ENCODE measurements at places on chromosomes 6 and 20.
A peak's percentile ranks its signal among the peaks of the same experiment; 100 is the strongest.

- DNase-seq: no peak
Observed at GRCh38 chr20:61830991-61831390, 234.7 kb downstream of the TAF4 start.

- no peak for DNase-seq
Observed at GRCh38 chr20:56249956-56250355, 1.4 kb downstream of the MC3R start.

GRCh38 chr20:48689388-48689787 is 138.4 kb downstream of the PREX1 start:
- DNase-seq: no peak

GRCh38 chr6:151690768-151691562 is 116.5 kb upstream of the ESR1 start:
- DNase-seq: no peak

DNA sequence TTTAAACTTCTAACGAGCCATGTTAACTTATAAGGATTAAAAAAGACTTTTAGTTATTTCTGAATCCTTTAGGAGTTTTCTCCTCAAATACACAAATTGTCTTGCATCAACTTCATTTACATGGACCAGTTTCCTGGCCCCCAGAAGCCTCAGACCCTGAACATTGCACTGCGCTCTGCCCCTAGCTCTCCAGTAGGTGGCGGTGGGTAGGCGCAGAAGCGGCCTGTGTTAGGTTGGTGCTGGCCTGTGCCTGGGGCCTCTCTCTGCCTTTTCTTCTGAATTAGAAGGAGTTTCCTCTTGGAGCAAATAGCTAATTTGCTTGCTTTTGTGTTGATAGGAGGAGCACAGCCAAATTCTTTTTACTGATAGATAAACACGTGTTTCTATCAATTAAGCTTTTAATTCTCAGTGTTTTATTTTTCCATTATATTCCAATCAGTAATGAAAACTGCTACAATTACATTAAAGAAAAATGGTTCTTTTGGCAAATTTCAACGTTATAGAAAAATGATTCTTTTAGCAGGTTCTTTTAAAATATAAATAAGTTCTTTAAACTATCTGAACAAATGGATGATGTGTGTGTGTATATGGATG is 44.4 kb downstream of the DTD1 start:
- peak; percentile 44 for DNase-seq

GRCh38 chr6:144413418-144413817 is 128.3 kb downstream of the UTRN start:
- DNase-seq: no peak

DNA sequence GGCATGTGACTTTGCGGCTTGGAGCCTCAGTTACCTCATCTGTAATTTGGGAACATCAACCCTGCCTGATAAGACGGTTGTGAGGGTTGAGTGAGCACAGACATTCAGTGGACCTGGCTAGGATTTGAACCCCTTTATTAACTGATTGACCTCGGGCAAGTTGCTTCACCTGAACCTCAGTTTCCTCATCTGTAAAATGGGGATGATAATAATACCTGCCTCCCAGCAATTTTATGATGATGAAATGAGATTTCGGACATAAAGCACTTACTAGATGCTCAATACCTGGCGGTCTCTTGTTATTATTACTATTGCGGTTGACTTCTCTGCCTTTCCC is 51.5 kb downstream of the CEBPB start:
- no peak for DNase-seq

GRCh38 chr6:87660226-87660911 is 41.7 kb downstream of the AKIRIN2 start:
- no peak for DNase-seq

GRCh38 chr20:34049897-34050695 is 56.4 kb downstream of the RALY start:
- no peak for DNase-seq

DNA sequence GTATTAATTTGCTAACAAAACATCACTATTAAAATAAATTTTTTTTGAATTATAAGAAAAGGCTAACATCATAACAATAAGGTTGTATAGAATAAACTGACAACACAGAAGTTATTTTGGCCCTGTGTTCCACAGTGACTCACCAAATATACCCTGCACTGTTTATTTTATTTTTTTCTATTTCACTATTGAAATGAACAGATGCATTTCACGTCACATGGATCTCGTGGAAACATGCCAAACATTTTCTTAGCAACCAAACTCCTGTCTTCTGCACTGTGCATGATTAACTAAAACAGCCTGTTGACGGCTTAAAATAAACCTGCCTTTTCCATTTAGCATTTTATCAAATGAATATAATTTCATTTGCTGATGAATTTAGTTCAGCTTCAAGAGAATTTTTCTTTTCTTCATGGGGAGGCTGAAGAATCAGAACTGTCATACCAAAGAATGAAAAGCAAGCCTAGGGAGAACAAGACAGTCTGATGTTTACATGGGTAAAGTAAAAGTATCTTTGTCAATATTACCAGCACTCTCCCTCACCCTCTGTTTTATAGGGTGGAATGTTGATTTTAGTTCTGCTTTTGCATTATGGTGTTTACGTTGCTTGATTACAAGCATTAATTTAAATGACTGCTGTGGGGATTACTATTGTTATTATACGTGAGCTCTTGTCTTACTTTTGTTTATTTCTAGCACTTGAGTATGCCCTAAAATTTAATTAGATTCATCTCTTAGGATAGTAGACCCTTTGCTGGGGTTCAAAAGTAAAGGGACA is 115.3 kb downstream of the LCA5 start:
- DNase-seq: no peak

DNA sequence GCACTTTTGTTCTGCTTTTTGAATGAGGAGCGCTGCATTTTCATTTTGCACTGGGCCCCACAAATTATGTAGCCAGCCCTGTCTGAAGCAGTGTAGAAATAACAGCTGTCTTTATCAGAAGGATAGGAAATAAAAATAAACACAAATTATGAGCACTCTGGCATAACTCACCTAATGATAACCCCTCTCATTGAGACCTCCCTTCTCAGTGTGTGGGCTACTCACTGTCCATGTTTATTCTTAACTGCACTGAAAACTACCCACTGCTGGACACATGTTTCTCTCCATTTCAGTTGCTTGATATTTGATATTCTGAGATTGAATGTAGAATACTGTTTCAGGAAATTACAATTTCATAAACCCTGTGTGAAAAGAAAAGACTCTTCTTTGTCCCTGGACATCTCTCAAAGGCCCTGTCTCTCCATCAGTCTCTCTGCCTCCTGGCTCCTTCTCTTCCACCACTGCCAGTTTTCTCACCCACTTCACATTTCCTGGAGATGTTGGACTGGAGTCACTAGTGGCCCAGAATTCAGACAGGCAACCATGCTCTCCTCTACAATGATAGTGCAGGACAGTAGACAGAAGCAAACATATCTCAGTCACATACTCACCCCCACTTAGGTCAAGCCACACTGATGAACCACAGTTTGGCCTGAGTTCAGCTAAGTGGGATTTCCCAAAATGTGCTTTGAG is 29.6 kb upstream of the SAYSD1 start:
- DNase-seq: no peak

- DNase-seq: no peak
Observed at GRCh38 chr6:116847227-116847626, 18.3 kb upstream of the GPRC6A start.

DNA sequence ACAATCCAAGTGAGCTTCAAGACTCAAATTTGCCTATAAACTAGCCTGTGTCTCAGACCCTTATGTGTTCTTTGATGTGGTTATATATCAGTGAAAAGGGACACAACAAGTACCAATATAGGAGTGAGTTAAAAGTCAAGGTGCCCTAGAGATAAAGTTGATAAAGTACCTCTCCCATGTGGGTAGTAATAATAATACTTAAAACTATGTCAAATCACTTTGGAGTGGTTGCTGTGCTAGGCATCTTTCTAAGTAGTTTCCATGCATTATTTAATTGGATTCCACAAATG is 100.4 kb downstream of the BMP5 start:
- no peak for DNase-seq

DNA sequence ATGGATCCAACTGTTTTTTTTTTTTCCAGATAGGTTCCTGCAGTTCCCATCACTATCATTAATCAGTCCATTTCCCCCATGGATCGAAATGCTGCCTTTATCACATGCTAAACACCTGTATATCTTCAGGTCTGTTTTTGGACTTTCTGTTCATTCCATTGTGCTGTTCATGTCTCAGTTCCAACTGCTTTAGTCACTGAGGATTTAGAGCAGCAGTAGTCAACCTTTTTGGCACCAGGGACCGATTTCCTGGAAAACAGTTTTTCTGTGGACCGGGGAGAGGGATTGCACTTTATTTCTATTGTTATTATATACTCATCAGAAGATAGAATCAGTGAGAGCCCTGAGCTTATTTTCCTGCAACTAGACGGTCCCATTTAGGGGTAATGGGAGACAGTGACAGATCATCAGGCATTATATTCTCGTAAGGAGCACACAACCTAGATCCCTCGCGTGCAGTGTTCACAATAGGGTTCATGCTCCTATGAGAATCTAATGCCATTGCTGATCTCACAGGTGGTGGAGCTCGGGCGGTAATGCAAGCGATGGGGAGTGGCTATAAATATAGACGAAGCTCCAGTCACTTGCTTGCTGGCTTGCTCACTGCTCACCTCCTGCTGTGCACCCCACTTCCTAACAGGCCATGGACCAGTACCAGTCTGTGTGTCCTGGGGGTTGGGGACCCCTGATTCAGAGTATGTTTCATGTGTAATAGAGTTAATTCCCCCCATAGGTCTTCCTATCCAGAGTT is 46.0 kb downstream of the CAP2 start:
- DNase-seq: no peak

- no peak for DNase-seq
Observed at GRCh38 chr6:2535506-2535905, 215.2 kb downstream of the MYLK4 start.

DNA sequence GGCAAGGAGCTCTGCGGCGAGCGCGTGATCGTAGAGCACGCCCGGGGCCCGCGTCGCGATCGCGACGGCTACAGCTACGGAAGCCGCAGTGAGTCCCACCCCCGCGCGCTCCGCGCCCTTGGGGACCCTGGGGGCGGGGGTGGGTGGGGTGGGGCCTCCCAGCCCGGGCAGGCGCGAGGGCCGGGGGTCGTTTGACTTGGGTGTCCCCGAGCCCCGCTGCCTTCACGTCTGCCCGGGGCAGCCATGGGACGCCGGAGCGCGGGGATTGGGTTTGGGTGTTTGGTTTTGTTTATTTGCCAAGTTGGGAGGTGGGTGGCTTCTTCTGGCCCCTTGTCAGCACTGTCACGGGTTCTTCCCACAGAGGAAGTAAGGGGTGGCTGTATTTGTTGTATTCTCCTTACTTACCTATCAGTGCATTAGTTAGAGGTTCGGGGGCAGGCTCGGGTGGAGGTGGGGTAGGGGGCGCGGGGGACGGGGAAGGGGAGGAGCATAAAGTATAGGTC is 777 bp downstream of the SRSF6 start:
- no peak for DNase-seq

- DNase-seq: no peak
Observed at GRCh38 chr20:38842558-38842981, 37.1 kb downstream of the PPP1R16B start.

- DNase-seq: no peak
Observed at GRCh38 chr6:17785094-17785787, 78.5 kb upstream of the NUP153 start.

- DNase-seq: no peak
Observed at GRCh38 chr20:4524792-4525191, 196.9 kb upstream of the PRND start.

DNA sequence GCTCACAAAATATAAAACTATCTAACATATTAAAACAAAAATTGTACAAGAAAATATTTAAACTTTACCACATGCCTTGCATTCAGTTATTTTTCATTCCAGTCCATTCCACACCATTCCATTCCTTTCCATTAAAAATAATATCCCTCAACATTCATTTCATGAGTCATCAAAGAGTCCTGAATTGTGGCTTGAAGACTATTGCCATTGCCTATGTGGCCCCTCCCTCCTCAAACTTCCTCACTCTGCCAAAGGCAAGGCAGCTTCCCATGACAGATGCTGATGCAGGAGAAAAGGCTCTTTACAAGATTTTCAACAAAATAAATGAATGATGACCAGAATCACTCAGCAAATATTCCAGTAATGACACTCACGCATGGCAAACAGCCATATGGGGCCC is 31.7 kb downstream of the IL20RA start:
- DNase-seq: no peak

DNA sequence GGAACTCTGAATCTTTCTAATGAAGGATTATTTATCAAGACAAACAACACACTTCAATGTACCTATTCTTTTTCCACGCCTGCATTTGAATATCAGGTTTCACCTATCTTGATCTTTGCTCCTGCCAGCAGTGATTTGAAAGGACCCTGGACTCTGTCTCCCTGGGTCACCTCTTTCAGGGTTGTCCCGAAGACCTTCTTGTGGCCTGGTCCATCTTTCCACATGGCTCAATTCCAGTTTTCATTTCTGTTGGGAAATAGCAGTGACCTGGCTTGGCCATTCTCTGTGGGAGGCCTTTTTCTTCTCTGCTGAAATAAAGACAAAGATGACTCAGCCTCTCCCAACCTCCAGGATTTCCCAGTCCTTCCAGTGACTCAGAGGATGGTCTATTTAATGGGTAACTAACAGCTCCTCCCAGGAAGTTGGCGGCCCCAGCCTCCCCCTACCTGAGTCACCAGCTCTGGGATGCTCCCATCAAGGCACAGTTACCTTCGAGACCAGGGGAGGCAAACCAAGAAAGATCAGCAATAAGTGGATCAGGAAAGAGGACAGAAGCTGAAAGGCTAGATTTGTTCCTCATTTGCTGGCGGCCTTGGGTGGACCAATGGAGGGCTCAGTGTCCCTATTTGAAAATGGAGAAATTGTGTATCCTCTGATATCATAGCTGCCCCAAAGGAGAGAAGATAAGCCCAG is 120.2 kb upstream of the RNF24 start:
- no peak for DNase-seq

DNA sequence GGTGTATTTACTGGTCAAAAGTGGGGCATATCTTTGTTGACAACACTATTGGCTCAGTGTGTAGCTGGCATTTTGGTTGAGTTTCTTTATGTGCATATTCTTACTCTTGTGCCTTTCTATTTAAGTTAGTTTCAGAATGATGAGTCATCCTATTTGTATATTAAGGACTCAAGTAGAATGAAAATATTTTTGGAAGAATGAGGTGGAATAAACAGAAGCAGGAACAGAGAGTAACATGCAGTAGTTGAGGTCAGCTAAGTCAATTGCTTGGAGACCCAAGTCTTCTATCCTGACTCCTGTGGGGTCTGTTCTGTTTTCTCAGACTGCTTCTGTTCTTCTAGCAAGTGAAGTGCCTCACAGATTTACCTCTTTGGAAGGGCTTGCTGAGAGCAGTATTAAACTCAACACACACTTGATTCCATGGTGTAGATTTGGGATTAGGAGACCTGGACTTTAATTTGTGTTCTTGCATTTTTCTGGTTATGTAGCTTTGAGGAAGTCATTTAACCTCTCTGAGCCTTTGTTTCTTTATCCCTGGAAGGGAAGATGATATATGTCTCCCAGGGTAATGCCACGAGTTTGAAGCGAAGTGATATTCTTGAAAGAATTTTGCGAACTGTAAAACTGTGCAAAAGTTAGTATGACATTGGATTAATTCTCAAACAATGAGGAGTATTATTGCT is 324.3 kb downstream of the QKI start:
- DNase-seq: no peak

All from left ventricle myocardium inferior (tissue), 1 donor.